ENCODE measurements at places on chromosomes 16 and 17. TPM values are rescaled to one million over a fixed set of nuclear protein-coding genes. Genes with fewer than 3 reads are reported as not detected.

GRCh38 chr17:73347351-73347750 lies 35.5 kb upstream of the CDC42EP4 start:
- no peak overlapping the region for H3K4me3 ChIP-seq
- H3K27ac ChIP-seq, result no peak overlapping the region
- DNase-seq, result peak; percentile 28

DNA sequence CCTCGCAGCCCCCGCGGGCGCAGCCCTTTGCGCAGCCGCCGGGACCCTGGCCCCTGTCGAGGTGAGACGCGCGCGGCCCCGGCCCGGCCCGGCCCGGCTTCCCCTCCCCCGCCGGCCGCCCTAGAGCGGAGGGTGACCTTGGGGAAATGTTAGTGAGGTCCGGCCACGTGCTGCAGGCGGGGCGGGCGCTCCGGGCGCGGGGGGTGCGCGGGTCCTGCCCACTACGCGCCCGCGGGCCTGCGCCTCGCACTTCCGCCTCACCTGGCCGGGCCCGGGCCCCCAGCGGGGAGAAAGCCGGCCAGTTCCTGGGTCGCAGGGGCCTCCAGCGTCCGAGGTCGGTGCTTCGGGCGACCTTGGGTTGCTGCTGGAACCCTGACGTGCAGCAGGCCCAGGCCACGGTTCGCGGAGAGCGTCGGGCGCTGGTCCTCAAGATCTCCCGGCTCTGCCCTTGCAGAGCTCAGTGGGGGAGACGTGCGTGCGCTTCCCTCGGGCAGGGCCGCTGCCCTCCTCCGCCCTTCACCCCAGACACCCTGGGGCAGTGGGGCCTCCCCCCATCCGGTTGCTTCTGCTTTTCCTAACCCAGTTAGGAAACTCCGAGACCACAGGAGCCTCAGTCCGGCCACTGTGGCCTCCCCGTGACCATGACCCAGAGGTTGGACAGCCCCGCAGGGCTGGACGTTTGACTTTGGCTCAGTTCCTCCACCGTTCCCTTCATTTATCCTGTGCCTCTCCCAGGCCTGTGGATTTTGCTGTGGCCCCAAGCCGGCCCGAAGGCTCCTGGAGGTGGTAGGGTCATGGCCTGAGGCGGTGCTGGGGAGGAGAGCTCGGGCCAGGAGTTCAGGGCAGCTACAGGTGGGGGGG lies 791 bp downstream of the MCRIP2 start:
- no peaks in the 10 kb centered on the region for H3K36me3 ChIP-seq
- H3K4me3 ChIP-seq, result peak overlapping the region; percentile 73
- peak; percentile 84 for DNase-seq

GRCh38 chr17:17351901-17352781 lies 49.0 kb downstream of the NT5M start:
- peaks cover 2% of the 10 kb centered on the region for H3K4me1 ChIP-seq
- no peaks in the 10 kb centered on the region for H3K27me3 ChIP-seq
- no peak overlapping the region for H3K4me3 ChIP-seq
- no peaks in the 10 kb centered on the region for H3K36me3 ChIP-seq
- H3K27ac ChIP-seq, result no peak overlapping the region
- no peak for DNase-seq

Gene MYH2
- total RNA-seq, result not detected

DNA sequence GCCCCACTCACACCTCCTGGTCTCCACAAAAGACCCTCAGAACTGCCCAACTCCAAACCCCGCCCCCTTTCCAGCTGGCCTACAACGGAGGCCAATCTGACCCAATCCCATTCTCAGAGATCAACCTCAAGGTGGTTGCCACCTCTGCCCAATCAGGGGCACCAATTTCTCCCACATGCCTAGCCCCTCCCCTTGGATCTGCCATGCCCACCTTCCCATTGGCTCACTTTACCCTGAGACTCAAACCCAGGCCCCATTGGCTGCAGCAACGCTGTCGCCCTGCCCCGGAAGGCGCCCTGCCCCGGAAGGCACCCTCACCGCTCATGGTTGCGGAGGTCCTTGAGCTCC lies 10.6 kb downstream of the ZNF668 start:
- H3K4me3 ChIP-seq, result no peak overlapping the region
- H3K27me3 ChIP-seq, result no peaks in the 10 kb centered on the region
- no peaks in the 10 kb centered on the region for H3K36me3 ChIP-seq
- no peaks in the 10 kb centered on the region for H3K4me1 ChIP-seq
- no peak for DNase-seq

DNA sequence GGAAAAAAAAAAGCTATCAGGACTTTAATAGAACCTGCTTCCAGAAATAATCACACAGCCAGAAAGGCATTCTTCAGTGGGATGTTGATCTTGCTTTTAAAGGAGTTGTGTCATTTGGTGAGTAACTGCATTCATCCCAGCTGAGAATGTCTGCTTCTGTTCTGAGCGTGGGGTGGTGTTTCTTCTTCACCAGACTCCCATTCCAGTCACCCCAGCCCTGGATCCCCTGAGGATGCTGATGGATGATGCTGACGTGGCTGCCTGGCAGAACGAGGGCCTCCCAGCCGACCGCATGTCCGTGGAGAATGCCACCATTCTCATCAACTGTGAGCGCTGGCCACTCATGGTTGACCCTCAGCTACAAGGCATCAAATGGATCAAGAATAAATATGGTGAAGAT lies 122.5 kb downstream of the ZNF18 start:
- H3K36me3 ChIP-seq, result no peaks in the 10 kb centered on the region
- no peak overlapping the region for H3K4me3 ChIP-seq
- no peak for DNase-seq
- H3K27me3 ChIP-seq, result no peaks in the 10 kb centered on the region

DNA sequence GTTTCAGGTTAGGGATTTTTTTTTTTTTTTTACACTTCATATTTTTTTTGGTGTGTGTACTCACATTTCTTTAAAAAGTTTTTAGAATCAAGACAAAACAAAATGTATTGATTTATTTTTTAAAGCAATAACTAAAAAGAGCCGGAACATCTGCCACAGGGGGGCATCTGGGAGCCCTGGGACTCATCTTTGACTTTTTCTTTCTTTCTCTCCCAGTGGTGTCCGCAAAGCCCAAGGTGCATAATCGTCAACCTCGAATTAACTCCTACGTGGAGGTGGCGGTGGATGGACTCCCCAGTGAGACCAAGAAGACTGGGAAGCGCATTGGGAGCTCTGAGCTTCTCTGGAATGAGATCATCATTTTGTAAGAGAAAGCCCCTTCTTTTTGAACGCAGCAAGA lies 36.3 kb downstream of the WWP2 start:
- no peak overlapping the region for H3K4me3 ChIP-seq
- peaks cover 1% of the 10 kb centered on the region for H3K4me1 ChIP-seq
- no peaks in the 10 kb centered on the region for H3K27me3 ChIP-seq
- H3K36me3 ChIP-seq, result no peaks in the 10 kb centered on the region
- peak; percentile 43 for DNase-seq

Gene PIRT
- total RNA-seq, result not detected

DNA sequence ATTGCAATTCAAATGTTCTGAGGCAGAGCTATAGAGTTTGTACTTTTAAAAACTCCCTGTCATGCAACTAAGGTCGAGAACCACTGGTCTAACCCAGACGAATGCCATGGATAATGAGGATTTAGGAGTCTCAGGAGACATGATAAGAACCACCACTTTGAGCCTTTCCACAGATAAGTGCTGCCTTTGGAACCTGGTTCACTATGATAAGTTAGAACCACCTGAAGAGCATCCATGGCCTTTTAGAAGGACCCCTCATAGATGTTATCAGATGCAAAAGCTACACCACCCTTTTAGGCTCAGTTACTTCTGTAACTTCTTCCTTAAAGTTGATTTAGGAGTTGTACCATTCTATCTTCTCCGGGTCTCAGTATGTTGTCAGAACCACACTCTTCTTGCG lies 350.6 kb upstream of the CCL2 start:
- no peaks in the 10 kb centered on the region for H3K4me1 ChIP-seq
- DNase-seq, result no peak
- no peak overlapping the region for H3K4me3 ChIP-seq
- H3K36me3 ChIP-seq, result no peaks in the 10 kb centered on the region
- H3K27ac ChIP-seq, result no peak overlapping the region

Gene OR4D1
- total RNA-seq, result not detected

DNA sequence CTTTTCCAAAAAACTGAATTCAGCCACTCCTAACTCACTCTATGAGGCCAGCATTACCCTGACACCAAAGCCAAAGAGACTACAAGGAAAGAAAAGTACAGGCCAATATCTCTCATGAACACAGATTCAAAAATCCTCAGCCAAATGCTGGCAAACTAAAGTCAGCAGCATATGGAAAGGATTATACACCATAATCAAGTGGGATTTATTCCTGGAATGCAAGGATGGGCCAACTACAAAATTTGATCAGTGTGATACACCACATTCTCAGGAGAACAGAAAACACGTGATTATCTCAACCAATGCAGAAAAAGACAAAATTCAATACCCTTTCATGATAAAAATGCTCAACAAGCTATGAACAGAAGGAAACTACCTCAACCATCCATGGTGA lies 7.7 kb upstream of the AATK start:
- no peak overlapping the region for H3K27ac ChIP-seq
- H3K4me1 ChIP-seq, result no peaks in the 10 kb centered on the region
- H3K27me3 ChIP-seq, result no peaks in the 10 kb centered on the region
- no peaks in the 10 kb centered on the region for H3K36me3 ChIP-seq

Gene VAT1L
- total RNA-seq, result 0.05 TPM

GRCh38 chr17:82050761-82051641 lies 610 bp downstream of the RFNG start:
- H3K27ac ChIP-seq, result peak overlapping the region; percentile 36
- peaks cover 9% of the 10 kb centered on the region for H3K4me1 ChIP-seq
- H3K27me3 ChIP-seq, result no peaks in the 10 kb centered on the region
- DNase-seq, result no peak
- H3K36me3 ChIP-seq, result no peaks in the 10 kb centered on the region
- H3K4me3 ChIP-seq, result peak overlapping the region; percentile 59

DNA sequence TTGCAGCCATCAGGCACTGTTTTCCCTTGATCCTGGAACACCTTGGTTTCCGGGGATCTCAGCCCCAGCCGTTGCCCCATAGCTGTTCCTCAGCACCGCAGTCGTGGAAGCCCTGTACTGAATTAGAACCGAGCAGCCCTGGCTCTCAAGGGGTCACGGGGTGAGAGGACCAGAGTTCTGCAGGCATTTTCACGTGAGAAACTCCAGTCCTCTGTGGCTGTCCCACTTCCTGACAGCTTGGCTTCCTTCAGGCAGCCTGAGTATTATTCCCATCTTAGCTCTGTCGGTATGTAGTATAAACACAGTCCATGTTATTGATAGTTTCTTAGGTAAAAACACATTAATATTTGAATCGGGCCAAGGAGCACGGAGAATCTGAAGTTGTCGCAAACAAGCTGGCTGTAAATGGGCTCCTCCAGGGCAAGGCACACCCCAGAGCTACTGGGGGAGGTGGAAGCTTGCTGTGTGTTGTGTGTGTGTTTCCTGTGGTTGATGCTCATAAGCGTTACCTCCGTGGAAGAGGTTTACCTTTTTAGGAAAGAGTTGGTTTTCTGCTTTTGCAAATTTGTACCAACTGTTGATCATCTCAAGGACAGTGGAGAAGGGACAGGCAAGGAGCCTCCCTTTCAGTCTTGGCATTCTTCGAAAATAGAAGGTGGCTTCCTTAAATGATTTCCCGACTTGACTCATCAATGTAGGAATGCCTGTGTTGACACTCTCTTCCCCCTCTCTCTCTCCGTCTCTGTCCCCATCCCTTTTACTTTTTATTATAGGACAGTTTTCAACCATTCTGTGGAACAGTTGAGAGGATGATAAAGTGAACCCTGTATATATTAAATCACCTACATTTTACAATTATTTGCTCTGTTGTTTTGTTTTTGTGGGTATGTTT lies 208.9 kb upstream of the CHMP6 start:
- no peak for DNase-seq
- H3K36me3 ChIP-seq, result no peaks in the 10 kb centered on the region
- no peaks in the 10 kb centered on the region for H3K27me3 ChIP-seq
- H3K27ac ChIP-seq, result no peak overlapping the region
- H3K4me3 ChIP-seq, result no peak overlapping the region
- peaks cover 6% of the 10 kb centered on the region for H3K4me1 ChIP-seq

GRCh38 chr17:33582661-33583060 lies 289.6 kb upstream of the ASIC2 start:
- no peak overlapping the region for H3K4me3 ChIP-seq
- no peaks in the 10 kb centered on the region for H3K36me3 ChIP-seq
- no peak overlapping the region for H3K27ac ChIP-seq
- H3K27me3 ChIP-seq, result no peaks in the 10 kb centered on the region
- no peaks in the 10 kb centered on the region for H3K4me1 ChIP-seq

DNA sequence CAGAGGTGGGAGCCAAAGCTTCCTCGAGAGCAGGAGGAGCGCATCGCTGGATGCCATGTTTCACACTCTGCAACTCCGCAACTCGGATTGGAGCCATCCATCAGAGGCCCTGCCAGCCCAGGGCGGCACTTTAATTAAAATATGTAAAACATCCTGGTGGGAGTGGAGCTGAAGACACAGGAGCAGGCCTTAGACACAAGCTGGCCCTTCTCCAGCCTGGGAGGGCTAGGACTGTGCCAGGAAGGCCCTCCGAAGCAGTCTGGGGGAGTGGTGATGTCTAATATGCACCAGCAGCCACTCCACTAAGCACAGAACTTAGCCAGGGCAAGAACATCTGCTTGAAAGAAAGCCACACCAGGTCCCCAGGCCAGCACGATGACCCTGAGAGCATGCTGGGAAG lies 5.8 kb upstream of the CCDC182 start:
- H3K4me3 ChIP-seq, result no peak overlapping the region
- no peaks in the 10 kb centered on the region for H3K4me1 ChIP-seq
- peak; percentile 25 for DNase-seq
- H3K27me3 ChIP-seq, result no peaks in the 10 kb centered on the region
- H3K27ac ChIP-seq, result no peak overlapping the region

Gene CCR7
- total RNA-seq, result 1.0 TPM

Measured in ovary (tissue), 10 donors.